NCI-H1105 (cell line): ENCODE measurements at places on chromosomes 1 and 21.

DNA sequence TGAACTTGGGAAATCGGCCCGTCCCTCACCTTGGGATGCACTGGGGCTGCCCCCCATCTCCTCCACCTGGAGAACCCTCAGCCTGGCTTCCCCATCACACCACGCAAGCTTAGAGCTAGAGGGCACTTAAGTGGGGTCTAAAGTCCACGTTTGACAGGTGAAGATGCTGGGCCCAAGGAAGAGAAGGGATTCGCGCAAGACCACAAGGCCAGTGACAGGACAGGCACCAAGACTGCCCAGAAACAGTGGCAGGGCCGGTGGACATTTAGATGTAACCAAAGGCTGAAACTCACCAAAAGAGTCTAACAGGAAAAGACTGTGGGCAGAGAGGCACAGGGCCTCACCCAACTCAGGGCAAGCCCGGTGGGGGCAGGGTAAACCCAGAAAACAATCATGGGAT, 130.8 kb upstream of the EDN2 start:
- DNase-seq = no peak

DNA sequence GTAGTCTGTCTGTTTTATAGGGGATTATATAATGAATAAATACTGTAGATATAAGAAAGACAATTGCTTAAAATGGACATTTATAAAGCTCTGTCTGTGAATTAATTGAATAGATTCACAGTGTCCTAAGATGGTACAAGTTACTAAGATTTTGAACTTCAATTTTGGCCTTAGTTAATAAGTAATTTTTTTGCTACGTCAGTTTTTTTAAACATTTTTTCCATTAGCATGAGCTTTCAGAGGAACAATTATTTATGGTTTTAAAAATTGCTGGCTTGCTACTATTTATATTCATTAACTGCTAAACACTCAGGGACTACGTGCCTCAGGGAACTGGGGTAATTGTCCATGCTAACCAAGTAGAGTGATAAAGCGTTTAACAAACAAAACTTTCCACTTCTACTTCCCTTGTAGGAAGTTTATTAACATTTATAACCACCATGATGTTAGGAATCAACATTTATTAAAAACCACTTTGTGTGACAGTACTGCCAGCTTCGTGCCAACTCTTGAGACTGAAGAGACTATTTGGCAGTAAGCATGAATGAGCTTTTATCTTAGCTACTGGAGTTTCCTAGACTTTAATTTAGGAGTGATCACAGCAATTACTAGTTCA, 65.4 kb upstream of the PTGS2 start:
- peak; percentile 79 for DNase-seq

DNA sequence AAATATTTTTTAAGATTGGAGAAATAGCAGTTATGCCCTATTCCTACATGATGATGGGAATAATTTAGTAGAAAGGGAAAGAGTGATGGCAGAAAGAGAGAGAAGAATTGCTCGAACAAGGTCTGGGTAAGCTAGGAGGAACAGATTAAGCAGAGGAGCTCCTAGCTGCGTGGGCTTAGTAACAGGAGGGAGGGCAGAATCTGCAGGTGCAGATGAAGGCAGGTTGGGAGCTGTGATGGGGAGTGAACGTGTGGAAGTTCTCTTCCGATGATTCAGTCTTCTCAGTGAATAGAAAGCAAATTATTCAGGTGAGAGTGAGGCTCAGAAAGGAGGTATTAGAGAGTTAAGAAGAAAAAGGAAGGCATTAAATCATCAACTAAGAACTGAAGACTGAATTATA, 8.3 kb upstream of the CR1 start:
- DNase-seq = no peak

DNA sequence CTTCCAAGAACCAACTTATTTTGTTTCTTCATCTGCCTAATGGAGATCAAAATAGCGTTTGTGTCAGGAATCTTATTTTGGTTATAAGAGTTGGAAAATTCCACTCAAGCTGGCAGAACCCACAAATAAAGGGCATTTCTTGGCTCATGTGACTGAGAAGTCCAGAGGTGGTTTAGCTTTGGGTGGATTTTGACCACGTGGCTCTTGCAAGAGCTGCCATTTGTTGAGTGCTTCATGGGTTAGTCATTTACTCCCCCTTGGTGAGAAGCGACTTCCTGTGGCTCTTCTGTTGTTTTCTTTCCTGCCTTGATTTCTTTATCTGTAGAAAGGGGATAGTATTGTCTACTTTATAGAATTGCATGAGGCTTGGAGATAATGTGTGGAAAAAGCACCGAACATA, 9.5 kb upstream of the RNF186 start:
- no peak for DNase-seq

GRCh38 chr1:34057347-34058130, 107.5 kb downstream of the CSMD2 start:
- DNase-seq = peak; percentile 34

GRCh38 chr1:77424236-77424635, 142.4 kb downstream of the AK5 start:
- DNase-seq = no peak

DNA sequence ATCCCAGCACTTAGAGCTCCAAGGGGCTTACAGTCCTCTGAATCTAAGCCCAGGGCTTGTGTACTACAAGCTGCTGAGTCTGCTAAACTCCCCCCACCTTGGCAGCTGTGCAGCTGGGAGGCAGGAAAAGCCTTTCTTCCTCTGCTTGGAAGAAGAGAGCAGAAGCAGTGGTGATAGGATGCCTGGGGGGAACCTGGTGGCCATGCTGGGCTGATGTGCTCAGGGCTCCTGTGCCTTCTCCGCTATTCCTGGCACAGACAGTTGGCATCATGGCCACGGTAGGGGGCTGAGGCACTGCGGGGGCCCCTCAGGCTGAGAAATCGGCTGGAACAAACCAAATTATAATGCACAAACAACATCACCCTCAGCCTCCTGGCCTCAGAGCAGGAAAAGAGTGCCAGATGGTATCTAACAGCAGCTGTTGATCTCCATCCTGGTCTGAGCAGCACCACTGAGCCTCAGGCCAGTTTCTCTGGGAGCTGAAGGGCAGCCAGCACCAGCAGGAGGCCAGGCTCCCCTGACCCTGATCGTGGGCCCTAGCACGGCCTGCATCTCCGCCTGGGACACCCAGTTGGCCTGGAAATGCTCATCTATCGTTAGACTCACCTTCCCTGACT, 35.8 kb downstream of the ECE1 start:
- DNase-seq = no peak

DNA sequence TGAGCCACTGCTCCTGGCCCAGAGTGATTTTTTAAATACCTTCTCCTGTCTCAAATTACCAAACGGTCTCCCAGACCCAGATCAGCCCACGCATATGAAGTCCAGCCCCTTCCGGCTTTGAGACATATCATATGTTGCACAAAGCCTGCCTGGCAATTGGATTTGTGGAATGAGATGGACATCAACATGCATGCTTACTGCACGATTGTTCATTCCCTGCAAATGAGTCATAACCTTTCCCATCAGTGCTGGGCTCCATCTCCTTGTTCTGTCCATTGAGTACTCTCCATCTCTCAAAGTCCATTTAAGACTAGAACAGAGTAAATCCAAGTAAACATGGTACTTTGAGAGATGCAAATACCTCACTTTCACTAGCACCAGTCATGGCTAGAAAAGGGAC, 612.2 kb upstream of the USP24 start:
- DNase-seq = no peak

GRCh38 chr1:117060441-117061317, 553 bp downstream of the TTF2 start:
- peak; percentile 7 for DNase-seq

- DNase-seq = no peak
Observed at GRCh38 chr1:15816674-15817073, 9.2 kb upstream of the UQCRHL start.

DNA sequence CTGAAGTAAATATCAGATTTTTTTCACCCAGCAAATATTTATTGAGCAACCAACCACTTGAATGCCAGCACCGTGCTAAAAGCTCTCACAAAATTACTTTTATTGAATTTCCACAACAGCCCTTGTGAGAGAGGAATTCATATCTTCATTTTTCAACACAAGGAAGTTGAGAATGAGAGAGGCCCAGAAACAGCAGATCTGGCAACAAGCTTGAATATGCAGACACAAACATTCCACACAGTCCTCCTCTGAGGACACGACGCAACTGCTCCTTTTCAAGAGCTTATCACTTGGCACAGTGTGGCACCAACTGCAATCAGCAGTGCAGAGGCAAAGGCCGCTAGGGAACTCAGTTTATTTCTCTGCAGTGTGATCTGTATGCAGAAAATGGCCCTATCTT, 32.2 kb upstream of the IFNAR2 start:
- DNase-seq = no peak

GRCh38 chr1:185512442-185512841, 195.4 kb upstream of the IVNS1ABP start:
- no peak for DNase-seq

DNA sequence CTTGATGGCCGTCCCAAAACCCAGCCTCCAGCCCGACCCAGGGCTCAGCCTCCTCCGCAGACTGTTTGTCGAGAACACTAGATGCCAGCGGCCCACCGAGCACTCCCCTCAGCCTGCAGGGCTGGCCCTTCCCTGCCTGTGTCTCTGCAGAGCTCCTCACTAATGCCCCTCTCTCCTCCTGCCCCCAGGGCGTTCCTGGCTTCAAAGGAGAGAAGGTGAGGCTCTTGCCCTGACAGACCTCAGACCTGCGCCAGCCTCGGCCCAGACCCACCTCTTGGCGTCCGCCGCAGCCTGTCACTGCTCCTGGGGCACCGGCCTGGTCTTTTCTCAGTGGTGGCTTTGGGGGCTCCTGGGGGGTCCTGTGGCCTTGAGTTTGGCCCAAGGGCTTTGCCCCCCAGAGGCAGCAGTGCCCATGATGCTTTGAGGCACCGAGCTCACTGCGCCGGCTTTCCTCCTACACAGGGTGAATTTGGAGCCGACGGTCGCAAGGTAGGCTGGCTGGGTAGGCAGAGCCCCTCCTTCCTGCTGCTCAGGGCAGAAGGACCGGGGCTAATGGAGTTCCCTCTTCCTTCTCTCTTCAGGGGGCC, 18.4 kb downstream of the COL6A2 start:
- no peak for DNase-seq

DNA sequence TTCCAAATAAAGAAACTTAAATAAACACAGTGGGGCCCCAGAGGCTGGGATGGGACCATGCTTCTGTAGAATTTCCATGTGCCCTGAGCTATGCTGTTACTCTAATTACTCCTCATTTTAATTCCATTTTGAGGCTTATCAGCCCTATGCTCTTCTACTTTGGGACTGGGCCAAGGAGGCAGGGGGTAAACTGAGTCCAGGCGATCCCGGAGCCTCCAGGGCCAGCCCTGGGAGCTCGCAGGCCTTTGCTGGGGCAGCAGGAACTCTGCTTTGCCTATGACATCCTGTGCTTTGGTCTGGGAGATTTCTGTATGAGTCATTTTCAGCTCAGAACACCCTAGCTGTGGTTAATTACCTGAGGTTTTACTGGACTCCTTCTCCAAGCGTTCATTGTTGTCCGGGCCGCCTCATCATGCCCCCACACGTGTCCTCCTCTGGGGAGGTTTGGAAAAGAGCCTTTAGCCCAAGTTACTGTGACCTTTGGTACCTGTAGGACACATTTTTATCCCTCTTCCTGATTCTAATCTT, 95.7 kb downstream of the RHOU start:
- no peak for DNase-seq

DNA sequence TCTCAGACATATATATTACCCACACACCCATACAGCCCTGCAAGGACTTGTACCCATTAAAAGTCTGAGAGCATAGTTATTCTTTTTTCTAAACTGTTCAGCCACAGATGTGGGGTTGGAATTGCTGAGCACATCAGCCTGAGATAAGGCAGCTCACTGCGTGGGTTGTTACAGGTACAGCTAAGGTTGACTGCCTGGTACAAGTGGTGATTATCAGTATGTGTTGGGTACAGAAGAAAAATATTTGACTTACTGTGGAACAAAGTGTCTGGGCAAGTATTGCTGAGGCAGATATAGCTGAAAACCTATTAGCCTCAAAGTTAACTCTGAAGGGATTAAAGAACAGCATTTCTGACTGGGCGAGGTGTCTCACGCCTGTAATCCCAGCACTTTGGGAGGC, 5.0 kb downstream of the STX12 start:
- DNase-seq = no peak

DNA sequence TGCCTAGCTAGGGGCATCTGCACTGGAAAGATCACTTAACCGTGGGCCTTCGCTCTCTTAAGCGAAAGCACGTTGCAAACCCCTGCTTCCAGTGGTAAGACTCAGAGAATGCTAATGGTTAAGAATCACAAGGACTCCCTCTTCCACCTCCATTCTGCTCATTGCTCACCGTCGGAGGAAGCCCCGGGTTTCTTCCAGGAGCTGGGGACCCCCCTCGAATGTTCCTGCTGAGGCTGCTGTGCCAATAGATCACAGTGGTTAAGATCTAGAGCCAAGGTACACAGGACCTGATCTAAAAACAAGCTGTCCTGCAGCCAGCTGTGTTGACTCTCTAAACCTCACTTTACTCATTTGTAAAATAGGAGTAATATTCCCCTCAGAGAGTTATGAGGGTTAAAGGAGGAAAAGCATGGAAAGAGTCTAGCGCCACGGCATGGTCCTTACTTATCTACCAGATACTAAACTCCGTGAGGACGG, 765 bp downstream of the VAMP3 start:
- no peak for DNase-seq

DNA sequence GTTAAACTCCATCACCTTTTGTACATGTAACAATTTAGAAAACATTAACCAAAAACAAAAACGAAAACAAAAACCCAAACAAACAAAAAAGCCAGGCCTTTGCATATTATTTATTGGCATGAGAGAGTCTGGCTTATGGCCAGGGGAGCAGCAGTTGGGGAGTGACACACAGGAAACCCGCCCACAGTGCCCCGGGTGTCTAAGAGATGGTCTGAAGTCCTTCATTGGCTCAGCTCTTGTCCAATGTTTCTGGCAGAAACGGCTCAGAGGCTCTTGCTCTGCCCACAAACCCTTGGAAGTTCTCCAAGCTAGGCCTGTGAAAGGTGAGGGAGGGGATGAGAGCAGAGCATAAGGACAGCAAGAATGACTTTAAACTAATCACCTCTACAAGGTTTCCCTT, 131.5 kb downstream of the CNIH3 start:
- no peak for DNase-seq

DNA sequence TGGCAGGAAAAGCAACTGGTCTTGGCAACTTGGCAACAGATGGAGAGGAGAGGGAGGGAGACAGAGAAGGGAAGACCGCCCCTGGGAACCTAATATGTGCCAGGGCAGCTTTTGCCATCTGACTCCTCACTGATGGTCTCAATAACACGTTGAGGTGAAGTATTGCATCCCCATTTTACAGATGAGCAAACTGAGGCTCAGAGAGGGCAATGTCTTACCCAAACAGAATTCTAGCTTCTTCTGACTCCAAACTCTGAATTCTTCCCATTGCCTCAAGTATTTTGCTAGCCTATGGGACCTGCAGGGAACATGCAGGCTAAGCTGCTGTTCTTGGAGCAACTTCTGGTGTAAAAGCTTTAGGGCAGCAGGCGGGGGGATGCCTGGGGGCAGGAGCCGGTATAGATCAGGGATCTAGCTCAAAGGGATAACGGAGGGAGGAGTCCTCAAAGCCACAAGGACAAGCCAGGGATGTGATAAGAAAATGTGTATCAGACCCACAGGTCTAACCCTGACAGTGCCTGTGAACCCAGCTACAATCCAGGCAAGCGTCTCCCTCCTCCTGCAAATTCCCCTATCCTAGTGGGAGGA, 7.2 kb upstream of the GUCA2A start:
- no peak for DNase-seq
